ENCODE measurements at places on chromosomes 13 and 19. TPM values are rescaled to one million over a fixed set of nuclear protein-coding genes. Genes with fewer than 3 reads are reported as not detected.

Gene RASGRP4
- 2.3 TPM for total RNA-seq

Gene MCF2L
- total RNA-seq = 109 TPM

DNA sequence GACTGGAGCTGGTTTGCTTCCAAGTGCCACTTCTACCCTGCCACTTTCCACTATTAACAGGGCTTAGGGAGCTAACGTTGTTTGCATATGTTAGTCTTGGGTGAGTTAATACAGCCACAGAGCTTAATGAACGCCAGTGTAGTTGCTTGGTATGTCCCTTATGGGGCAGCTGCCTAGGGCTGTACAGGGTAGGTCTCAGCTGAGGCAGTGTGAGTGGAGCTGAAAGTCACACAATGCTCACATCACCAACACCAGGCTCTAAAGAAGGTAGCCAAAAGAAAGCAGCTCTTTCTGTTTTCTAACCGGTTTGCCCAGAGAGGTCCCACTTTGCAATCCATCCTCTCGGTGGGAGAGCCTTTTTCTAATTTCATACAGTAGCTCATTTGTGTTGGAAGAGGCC is 186.2 kb downstream of the RGCC start:
- DNase-seq = no peak

GRCh38 chr13:102472650-102473049 is 70.8 kb upstream of the FGF14 start:
- no peak for DNase-seq

Gene ZNF536
- 7.3 TPM for total RNA-seq

GRCh38 chr19:55494172-55494761 is 6.0 kb downstream of the SSC5D start:
- DNase-seq = no peak

DNA sequence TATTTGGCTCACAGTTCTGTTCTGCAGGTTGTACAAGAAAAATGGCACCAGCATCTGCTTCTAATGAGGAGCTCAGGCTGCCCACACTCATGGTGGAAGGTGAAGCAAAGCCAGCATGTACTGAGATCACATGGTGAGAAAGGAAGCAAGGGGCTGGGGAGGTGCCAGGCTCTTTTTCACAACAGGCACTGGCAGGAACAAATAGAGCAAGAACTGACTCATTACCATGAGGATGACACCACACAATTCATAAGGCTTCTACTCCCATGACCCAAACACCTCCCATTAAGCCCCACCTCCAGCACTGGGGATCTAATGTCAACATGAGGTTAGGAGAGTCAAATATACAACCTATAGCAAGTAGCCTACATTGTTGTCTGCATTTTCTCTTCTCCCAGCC is 522.6 kb downstream of the RFC3 start:
- no peak for DNase-seq

Gene C19orf38
- total RNA-seq = 1.9 TPM

All from mucosa of descending colon (tissue), 3 donors.